ENCODE measurements at places on chromosomes 3 and 15.
A peak's percentile ranks its signal among the peaks of the same experiment; 100 is the strongest.

DNA sequence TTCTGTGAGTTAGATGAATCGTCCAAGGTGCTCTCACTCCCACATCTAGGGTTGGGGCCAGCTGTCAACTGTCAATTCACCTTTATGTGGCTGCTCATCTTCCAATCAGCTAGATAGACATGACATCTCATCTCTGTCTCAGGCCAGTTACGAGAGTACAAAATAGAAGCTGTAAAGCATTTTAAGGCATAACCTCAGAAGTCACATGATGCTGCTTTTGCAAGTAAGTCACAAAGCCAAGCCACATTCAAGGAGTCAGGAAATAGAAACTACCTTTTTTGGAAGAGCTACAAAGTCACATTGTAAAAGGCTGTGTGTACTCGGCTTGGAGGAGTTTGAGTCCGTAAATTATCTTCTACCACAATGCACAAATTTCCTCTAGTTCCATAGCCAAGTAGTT is 5.1 kb upstream of the CCR1 start:
- no peak for DNase-seq

DNA sequence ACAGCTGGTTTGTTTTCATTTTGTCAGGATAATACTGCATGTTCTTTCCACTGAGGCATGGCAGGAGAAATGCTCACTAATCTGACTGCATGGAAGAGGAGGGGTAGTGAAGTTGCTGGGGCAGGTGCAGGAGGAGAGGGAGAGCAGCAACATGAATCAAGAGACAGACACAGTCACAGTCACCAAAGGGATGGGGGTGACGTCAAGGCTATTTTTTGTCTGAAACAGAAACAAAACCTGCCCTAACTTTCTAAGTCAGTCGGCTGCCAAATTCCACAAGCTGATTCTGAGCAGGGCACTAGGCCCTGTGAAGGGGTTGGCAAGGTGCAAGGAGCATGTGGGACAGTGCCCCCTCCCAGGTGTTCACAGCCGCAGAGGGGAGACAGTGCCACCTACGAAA is 186.6 kb upstream of the NSMCE3 start:
- no peak for DNase-seq

GRCh38 chr3:141346839-141347238 is 21.5 kb upstream of the ZBTB38 start:
- DNase-seq: no peak

- DNase-seq: no peak
Measured at GRCh38 chr3:42043099-42043813, 47.9 kb upstream of the TRAK1 start.

DNA sequence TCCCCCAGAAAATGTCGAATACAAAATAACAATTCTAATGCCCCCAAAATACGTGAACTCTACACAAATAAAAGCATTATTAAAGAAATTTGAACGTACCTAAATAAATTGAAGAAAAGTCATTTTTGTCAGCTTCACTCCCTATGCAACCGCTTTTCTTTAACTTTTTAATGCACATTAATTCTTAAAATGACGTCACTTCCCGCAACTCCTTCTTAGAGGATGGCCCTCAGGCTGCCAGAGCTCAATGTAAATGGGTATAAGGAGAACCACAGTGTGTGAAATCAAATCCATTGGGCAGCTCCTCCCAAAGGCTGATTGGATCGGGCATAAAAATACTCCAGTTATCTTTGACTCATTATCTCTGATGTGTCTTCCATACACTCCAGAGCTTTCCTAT is 736.9 kb downstream of the GBE1 start:
- no peak for DNase-seq

DNA sequence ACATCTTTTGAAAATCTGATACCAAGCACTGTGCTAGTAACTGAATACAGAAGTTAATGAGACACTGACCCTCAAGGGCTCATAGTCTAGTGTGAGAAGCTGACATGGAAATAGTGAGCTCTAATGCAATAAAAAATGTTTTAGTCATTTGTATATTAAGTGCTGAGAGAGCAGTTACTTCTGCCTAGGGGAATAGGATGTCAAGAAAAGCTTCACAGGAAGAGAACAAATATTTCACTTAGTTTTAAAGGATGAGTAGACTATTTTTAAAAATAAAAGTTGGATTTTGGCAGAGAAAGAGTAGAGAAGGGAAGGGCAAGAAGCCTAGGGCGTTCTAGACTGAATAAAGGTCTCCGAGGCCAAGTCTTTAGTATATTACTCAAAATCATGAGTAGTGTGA is 158.4 kb downstream of the ATG7 start:
- DNase-seq: no peak

- DNase-seq: no peak
Measured at GRCh38 chr3:195210266-195210973, 60.5 kb downstream of the XXYLT1 start.

DNA sequence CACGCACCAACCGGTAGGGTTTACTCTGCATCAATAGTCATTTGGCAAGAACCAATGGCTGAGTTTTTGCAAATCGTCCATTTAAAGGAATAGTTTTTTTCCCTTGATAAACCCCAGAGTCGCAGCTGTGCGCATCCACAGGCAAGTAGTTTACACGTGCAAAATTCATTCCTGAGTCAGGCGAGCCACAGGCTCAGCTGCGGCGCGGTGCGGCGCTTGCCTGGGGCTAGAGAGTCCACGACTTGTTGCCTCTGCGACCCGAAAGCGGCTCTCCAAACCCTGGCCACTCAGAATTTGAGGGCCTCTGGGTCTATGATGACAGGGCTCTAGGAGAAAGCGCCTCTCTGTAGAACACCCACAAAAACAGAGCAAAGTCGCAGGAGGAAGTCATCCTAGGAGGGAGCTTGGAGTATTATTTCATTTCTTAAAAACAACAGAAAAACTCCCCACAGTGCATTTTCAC is 36.7 kb downstream of the ZIC4 start:
- DNase-seq: no peak

GRCh38 chr3:159026510-159026909 is 224.7 kb downstream of the MFSD1 start:
- no peak for DNase-seq

GRCh38 chr15:70426096-70426821 is 328.5 kb upstream of the TLE3 start:
- no peak for DNase-seq

DNA sequence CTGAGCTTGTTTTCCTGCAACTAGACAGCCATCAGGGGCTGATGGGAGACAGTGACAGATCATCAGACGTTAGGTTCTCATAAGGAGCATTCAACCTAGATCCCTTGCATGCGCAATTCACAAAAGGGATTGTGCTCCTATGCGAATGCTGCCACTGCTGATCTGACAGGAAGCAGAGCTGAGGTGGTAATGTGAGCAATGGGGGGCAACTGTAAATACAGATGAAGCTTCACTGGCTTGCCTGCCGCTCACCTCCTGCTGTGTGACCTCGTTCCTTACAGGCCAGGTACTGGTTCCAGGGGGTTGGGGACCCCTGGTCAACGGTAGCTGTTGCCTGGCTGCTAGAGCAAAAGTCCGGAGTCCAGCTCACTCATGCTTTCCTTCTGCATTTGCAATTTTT is 26.4 kb upstream of the KCNAB1 start:
- DNase-seq: no peak

DNA sequence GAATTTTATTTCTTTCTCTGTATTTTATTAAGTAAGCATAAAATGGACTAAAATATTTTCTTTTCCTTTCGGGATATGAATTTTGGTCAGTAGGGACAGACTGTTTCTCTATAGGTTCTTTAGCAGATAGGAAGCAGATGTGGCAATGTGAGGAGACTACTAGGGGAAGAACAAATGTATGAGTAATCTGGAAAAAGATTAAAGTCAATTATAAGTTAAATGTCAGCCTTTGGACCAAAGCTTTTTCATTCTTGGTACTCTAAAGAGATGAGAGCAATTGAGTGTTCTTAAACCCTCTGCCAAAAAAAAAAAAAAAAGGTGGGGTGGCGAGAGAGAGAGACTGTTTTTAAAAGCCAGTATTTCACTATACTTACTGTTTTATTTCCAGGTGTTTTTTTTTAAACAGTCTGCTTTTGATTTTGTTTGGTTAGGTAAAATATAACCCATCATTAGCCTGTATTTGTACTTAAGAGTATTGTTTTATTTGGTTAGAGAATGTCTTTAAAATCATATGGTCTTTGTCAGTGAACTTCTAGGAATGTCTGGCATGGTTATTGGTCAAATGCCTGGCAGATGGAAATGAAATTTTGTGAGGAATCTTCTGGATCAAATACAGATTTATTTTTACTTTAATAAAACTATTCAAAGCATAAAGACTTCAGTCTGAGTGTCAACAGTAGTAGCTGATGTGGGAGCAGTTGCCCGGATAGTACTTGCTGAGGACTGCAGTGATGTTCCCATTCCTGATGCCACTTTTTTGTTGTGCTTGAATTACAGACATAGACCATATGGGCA is 63.8 kb downstream of the LRRC49 start:
- DNase-seq: no peak

GRCh38 chr3:121997372-121997771 is 24.7 kb downstream of the ILDR1 start:
- no peak for DNase-seq

DNA sequence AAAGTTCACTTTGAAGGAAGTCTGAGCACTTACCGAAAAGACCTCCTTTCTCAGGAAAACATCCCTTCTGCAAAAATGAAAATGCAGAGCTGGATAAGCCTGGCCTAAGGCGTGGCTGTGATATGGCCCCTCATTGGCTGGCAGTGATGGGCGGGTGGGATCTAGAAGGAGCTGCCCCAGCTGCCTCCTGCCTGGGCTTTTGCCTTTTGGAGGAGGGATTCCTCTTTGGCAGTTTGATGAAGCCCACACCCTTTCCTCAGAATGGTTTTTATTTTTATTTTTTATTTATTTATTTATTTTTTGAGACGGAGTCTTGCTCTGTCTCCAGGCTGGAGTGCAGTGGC is 4.0 kb upstream of the DZIP1L start:
- no peak for DNase-seq

- DNase-seq: peak; percentile 40
Measured at GRCh38 chr15:31080591-31081014, 20.9 kb downstream of the TRPM1 start.

- peak; percentile 57 for DNase-seq
Measured at GRCh38 chr3:31981206-31982181, at the start of the genes OSBPL10 and ZNF860. OSBPL10 (minus strand) TSS chr3:31981262; CDS start chr3:31981179, 83 bp downstream. ZNF860 (plus strand) TSS chr3:31981750; CDS start chr3:31989080, 7,330 bp downstream.

- DNase-seq: no peak
Measured at GRCh38 chr3:8868996-8869395, 94.3 kb downstream of the RAD18 start.

GRCh38 chr3:139118835-139119234 is 74.1 kb upstream of the PRR23C start:
- no peak for DNase-seq

DNA sequence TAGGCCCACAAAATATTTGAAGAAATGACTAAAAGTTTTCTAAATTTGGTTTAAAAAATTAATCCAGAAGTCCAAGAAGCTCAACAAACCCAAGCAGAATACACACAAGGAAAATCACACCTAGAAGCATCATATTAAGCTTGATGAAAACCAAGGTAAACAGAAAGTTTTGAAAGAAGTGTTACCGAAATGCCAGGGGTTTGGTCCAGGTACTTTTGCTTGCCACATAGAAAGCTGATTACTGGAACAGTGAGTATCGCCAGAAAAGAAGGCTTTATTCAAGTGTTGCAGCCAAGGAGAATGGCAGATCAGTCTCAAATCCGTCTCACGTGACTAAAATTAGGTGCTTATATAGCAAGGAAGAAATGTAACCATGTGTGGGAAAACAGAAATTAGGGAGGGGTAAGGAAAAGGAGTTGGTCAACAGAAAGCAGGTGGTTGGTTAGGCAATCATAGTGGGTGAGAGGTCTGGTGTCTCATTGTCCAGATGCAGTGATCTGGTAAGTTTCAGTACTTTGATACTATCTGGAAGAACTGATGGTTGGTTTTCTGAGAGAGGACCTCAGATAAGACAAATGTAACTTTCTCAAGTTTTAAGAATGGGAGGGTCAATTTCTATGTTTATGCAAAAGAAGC is 96.9 kb upstream of the MYRIP start:
- no peak for DNase-seq

- DNase-seq: no peak
Measured at GRCh38 chr15:80778621-80778963, 578 bp upstream of the CEMIP start.

GRCh38 chr3:71512000-71512399 is 71.5 kb downstream of the FOXP1 start:
- DNase-seq: no peak

- no peak for DNase-seq
Measured at GRCh38 chr3:153818338-153818737, 302.9 kb upstream of the ARHGEF26 start.

DNA sequence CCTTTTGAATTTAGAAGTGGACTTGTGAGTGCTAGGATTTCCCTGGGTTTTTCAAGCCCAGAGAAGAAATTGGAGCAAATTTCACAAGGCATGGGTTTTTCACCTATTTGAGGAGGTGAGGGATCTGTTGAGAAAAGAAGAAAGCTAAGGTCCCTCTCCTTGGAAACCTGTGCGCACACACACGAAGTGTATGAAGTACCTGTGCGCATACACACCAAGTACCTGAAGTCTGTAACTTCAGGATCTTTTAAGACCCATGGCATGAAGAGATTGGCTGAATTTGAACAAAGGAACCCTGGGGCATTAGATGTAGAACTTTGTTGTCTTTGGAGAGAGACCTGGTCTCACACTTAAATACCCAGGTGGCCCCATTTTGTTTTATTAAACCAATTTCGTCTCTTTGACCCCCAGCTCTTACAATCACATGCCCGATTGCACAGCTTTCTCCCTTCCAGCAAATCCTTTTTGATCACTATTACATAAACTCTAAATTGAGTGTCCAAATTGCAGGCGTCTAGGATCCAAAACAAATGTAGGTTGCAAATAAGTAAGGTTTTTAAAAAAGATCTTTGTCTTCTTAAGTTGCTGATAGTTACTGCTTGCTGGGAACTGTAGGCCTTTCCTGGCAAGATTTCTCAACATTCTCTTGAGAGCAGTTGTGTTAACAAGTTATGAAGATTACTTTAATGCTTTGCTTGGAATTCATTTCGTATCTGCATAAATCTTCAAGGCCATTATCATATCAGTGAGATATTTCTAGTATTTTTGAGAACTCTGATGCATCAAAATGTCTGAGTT is 64.3 kb downstream of the CMTM8 start:
- no peak for DNase-seq

- DNase-seq: no peak
Measured at GRCh38 chr3:44963571-44964325, 12.2 kb downstream of the ZDHHC3 start.

DNA sequence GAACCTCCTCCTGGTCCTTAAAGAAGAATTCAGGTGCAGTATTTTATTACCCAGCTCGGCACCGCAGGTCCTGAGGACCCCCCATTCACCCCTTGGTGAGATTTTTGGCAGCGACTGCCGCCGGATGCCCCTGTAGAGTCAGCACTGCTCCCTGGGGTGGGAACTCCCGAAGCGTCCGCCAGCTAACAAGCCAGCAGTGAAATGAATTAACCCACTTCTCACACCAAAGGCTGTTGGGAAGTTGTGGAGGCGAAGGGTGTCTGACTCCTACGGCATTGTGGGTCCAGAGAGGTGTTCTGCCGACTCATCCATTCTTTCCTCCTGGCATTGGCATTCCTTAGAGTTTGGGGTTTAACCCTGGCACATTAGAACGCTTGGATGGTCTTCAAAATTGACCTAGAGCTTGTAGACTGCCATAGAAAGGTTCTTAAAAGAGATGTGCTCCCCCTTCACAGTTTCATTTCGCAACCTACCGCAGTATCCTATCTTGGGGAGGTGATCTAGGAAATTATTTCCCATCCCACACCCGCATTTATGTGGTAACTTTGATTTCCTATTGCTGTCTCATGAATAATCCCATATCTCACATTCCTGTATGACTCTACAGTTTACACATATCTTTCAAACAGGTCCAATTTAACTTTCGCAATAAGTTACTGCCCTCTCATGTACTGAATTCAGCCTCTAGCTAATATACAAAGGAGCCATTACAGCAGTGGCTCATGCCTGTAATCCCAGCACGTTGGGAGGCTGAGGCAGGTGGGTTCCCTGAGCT is 879 bp upstream of the EIF5A2 start:
- DNase-seq: no peak

GRCh38 chr3:16697443-16698147 is 92.4 kb upstream of the DAZL start:
- DNase-seq: no peak
